SJCRH30 (cell line): ENCODE measurements at places on chromosomes 3 and 15.

DNA sequence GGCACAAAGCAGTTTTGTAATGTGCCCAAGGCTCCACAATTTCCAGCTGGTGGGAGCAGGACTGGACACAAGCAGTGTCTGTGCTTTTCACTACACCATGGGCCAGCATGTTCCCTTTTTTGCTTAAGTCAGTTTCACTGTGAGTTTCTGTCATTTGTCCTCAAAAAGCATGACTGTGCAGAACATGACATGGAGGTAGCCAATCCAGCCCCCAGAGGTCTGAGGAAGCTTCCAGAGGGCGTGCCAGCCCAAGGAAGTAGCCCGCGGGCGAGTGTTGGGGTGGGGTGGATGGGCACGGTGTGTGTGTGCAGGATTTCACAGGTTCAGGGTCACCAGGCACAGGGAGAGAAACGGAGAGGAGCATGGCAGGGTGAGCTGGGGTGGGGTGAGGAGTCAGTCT lies 8.0 kb upstream of the EEFSEC start:
- no peak for DNase-seq

GRCh38 chr3:9727743-9728142 lies 3.8 kb upstream of the BRPF1 start:
- DNase-seq, result no peak

DNA sequence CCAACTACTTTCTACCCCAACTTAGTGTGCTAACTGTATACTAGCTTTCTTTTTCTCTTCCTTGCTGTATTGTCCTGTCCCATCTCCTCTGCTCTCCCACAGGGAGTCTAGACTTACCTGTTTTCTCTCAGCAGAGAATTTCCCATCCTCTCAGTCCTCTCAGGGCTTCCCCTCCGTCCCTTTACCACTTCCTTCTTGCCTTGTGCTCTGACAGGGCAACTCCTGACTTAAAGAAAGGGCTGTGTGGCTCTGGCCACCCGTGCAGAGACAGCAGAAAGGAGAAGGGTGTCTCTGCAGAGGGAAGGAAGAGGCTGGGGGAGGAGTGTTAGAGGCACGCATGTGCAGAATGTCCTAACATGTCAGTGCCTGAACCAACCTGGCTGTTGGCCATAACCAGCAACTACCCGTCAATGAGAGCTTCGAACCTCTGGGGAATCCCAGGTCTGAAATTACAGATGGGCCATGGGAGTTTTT lies at the start of gene GCSAM:
GCSAM (minus strand) TSS at position 274 of the 474 bp plus-strand sequence; CDS start at position 146, 128 bp downstream.
- DNase-seq, result no peak

DNA sequence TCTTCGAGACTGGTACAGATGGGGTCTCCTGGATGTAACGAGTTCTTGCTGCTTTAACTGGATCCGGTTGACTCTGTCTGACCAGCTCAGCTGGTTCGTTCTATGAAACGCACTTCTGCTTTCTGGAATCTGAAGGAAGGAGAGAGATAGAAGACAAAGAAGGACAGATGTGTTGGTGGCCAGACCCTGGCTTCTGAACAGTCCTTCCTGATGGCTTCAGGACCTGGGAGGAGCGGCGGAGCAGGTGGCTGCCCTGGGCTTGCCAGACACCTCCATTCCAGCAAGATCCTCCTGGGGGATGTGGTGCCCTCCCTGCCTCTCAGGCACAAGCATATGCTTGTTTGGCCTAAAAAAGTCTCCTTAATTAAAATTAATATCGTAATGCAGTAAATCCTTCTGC lies 99.9 kb downstream of the APBA2 start:
- DNase-seq, result no peak

- peak; percentile 48 for DNase-seq
These were observed 16.2 kb upstream of the CHD2 start for GRCh38 chr15:92883876-92884435.

GRCh38 chr3:112403103-112403502 lies 70.1 kb downstream of the CD200 start:
- no peak for DNase-seq

- no peak for DNase-seq
These were observed 24.1 kb upstream of the GP9 start for GRCh38 chr3:129036222-129037092.

GRCh38 chr3:61776390-61776789 lies 215.0 kb downstream of the PTPRG start:
- no peak for DNase-seq

DNA sequence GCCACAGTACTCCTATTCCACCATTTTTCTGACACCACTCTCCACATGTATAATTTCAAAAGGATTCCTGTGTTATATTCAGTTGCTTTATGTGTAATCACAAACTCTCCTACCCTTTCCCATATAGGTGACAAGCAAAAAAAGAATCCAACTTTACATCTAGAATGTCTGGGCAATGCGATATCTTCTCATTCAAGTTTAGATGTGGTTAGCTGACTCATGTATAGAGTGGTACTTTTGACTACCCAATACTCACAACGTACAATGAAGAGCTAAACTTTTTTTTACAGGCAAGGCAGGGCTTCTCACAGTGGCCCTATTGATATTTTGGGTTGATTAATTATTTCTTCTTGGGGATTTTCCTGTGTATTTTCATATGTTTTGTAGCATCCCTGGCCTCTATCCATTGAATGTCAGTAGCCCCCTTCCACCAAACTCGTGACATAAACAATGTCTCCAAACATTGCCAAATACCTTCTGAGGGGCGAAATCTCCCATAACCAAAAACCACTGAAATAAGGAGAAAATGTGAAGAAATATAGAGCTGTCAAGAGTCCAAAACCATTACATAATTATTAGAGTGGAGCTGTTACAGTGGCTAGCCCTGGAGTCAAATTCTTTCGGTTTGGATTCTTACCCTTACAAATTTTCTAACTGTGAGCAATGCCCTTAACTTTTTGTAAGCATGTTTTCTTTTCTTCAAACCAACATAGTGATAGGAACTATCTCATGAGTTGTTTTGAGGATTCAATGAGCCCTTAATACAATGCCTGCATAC lies 342.6 kb downstream of the NSUN3 start:
- DNase-seq, result no peak

GRCh38 chr3:171977860-171978259 lies 61.5 kb upstream of the FNDC3B start:
- no peak for DNase-seq

DNA sequence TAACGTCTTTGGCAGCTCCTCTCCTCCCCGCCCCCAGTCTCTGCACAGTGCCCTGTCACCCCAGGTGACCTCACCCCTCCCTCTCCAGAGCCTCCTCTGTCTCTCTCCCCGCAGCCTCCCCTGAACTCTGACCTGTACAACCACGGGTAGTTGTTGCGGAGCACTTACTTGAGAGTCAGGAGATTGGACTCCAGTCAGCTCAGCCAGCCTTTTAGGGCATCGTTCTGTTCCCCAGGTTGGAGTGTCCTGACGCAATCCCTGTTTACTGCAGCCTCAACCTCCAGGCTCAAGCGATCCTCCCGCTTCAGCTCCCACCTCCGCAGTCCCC lies 177.7 kb downstream of the UACA start:
- no peak for DNase-seq

DNA sequence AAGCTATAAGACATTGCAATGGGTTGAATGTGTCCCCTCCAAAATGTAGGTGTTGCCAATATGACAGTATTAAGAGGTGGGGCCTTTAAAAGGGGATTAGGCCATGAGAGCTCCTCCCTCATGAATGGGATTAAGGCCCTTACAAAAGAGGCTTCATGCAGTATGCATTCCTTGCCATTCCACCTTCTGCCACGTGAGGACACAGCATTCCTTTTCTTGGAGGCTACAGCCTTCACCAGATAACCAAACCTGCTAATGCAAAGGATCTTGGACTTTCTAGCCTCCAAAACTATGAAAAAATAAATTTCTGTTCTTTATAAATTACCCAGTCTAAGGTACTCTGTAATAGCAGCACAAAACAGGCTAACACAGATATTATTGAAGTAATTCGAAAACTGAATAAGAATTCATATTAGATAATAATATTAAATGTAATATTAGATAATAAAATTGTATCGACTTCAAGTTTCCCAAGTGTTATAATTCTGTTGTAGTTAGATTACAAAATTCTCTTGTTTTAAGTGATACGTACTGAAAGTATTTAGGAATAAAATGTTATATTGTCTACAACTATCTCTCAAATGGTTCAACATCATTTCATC lies 29.4 kb upstream of the ATP8B4 start:
- peak; percentile 82 for DNase-seq

- DNase-seq, result no peak
These were observed 881.8 kb downstream of the SI start for GRCh38 chr3:164196477-164196876.

GRCh38 chr15:84992157-84992944 lies 10.7 kb downstream of the PDE8A start:
- DNase-seq, result peak; percentile 53

DNA sequence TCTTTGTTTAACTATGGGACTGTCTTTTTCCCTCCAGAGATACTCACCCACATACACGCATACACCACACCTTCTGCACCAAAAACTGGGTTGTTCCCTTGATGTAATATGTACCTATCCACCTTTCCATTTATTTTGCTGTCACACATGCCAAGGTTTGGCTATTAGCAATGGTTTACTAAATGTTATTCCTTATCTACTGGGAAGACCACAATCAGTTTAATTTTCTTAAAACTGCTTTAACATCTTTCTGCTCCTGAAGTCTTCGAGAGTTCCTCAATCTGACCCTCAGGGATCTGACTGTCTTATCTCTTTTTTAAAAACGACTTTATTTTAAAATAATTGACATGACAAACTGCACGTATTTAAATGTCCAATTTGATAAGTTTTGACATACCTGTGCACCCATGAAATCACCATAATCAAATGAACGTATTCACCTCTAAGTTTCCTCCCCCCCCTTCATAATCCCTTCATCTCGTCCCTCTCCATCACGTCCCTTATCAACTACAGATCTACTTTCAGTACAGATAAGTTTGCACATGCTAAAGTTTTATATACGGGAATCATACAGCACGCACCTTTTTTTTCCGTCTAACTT lies 805 bp upstream of the TRPM7 start:
- DNase-seq, result no peak

DNA sequence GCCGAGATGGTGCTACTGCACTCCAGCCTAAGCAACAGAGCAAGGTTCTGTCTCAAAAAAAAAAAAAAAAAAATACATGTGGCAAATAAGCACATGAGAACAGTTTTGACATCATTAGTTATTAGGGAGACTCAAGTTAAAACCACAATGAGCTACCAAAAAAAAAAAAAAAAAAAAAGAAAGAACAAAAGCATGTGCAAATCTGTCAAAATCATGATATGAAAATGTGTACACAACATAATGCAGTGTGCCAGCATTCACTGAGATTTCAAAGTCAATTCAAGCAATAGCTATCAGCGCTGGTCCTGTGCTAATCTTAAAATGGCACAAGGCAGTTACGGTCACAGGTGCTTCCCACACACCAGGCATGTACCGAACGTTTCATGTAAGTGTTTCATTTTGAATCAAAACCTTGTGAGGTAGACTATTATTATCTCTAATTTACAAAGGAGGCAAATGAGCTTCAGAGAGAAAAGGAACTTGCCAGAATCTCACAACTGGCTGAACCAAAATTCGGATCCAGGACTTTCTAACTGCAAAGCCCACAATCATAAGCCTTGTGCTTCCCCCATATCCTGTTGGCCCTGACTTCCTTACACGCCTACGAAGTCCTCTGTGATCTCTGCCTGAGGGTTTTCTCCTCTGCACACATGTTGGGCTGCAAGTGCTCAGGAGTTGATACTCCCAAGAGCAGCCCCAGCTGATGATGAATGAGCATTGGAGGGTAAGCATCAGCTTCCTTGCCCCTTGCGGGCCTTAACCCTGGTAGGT lies 200.1 kb upstream of the PROK2 start:
- DNase-seq, result no peak

- no peak for DNase-seq
These were observed 56.9 kb upstream of the HERC1 start for GRCh38 chr15:63890617-63891016.

DNA sequence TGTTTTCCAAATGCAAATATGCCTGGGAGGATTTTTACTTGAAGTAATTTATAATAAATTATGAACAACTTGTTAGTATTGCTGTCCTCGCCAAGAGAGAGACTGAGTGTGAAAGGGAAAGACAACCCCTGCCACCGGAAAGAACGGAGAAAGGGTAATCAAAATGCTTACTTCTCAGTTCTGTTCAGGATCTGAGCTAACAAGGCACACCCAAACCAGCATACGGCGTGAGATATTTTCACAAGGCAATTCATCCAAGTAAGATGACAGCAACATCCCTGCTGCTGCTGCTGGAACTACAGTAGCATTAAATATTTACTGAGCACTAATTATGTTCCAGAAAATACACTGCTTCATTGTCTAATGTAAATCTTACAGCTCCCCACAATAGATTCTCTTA lies 96.1 kb downstream of the KBTBD8 start:
- DNase-seq, result no peak

- no peak for DNase-seq
These were observed 19.3 kb downstream of the PDZRN3 start for GRCh38 chr3:73605412-73605811.

DNA sequence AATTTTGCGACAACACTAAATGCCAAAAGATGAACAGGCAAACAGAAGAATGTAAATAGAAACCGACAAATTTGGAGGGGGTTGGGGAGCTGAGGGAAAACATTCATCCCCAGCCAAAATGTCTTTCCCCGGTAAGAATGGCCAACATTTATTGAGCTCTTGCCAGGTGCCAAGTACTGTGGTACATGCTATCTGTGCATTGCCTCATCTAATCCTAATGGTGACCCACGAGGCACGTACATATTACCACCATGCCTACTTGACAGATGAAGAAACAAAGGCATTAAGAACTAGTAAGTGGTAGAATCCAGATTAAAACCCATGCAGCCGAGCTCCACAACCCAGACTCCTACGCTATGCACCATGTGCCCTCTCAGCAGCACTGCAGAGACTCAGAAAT lies 205.7 kb downstream of the STT3B start:
- DNase-seq, result no peak

DNA sequence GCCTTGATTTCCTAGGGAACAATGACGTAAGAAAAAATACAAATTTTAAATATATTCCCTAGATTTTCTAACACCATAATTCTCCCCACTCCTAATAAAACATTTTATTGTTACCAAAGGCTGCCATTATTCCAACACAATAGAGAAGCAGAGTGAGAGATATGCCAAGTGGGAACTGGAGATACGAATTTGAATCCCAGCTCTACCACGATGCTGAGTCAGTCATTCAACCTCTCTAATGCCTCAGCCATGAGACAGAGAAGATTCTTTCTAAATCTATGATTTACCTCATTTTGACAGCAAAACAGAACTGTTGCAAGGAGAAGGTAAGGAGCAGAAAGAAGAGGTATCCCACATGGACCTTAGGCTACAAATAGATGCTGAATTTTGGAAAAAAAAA lies 112.5 kb downstream of the IGF2BP2 start:
- no peak for DNase-seq

DNA sequence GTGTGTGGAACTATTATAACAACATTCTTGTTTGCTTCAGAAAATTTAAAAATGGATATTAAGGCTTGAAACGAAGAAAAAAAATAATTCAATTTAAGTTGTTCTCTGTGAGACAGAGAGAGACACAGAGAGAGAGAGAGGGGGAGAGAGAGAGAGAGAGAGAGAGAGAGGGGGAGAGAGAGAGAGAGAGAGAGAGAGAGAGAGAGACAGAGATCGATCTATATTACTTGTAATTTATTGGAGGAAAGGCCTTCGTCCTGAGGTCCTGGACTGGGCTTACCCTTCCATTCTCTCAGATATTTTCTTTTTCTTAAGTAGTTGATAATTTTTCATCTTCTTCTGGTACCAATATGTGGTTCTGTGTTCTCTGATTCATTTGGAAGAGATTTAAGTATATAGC lies 25.9 kb downstream of the MFSD1 start:
- no peak for DNase-seq

GRCh38 chr3:62601238-62602070 lies 228.1 kb upstream of the FEZF2 start:
- peak; percentile 4 for DNase-seq
